ENCODE measurements at places on chromosomes 1 and 21.

DNA sequence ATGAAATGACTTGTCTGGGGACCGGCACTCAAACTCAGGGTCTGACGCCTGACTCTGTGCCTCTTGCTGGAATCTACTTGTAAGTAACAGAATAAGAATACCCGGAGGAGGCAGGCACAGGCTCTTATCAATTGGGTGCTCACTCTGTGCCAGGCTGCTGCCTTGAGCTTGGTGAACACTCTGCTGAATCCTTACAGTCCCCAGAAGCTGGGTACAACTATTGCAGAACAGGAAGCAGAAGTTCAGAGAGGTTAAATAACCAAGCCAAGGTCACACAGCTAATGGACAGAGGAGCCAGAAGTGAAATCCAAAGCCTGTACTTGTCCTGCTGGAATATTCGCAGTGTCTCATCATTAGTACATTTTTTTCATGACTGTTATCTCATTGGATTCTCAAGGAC, 86.0 kb downstream of the EPHB2 start:
- DNase-seq: no peak

DNA sequence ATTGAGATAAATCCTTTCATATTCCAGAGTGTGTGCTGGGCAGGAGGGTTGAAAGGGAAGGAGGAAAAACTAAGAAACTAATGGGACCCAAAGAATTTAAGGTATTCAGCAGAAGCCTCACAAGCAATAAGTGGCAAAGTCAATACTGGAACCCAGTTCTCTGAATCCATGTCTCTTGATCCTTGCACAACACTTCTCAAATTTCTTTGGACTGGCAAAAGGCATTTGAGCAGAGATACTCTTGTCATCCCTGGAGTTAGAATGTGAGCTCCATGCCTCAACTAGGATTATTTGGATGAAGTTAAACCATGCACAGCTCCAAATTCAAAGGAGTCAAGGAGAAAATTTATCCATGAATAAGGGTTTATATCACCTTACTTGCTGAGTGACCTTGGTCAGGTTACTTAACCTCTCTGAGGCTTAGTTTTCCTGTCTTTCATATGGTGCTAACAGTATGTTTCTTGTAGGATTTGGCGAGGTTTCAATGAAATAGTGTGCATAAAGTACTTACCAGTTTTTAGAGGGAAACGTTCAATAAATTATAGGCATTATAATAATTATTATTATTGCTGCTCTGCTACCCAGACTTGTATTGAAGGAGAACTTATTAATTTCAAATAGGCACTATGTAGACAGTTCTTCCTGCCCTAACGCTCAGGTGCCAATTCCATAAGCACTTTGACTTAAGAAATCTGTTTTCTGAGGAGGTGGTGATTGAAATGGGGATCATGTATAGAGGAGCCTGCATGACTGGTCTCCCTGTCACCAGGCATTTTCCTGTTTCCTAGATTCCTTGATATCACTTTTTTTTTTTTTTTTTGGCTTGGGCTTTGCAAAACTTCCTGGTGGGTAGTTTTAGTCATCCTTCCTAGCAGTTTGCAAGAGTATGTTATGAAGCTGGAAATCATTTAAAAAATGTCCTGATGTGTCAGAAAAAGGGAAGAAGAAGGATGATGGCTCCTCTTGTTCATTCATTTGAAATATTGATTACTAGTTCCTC, 125.0 kb upstream of the JUN start:
- DNase-seq: no peak

DNA sequence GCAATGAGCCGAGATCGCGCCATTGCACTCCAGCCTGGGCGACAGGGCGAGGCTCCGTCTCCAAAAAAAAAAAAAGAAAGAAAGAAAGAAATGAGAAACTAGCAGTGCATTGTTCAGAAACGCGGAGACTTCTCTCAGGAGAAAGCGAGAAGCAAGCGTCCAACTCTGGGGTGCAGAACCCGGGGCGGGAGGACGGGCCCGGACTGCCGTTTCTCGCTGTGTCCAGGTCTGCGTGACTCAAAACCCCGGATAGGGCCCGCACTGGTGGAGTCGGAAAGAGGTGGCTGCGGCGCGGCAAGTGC, 395 bp upstream of the MIB2 start:
- no peak for DNase-seq

DNA sequence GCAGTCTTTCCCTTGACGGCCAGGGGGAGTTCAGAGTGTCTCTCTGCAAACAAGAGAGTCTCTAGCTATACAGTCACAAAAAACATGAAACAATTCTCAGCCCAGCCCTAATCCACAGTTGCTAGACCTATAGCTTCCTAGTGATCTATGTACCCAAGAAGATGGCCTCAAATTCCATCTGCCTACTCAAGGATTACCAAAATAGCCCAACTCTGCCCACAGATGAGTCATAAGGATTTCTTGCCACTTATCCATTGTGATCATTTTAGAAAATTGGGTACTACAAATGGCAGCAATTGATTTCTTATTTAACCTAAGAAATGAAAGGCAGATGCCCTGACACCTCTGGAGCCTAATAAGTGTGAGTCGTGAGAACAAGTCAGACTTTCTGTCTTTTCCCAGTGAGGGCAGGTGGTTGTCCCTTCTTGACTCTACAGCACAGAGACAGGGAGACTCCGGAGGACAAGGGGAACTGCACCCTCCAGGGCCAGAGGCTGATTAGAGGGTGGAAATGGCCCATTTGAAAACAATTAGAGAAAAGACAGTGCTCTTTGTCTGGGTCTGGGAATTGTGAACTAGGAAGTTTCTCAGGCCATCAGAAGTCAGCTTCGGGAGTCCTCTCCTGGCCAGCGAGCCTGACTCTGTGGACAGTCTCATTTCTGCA, 65.4 kb downstream of the ABCA4 start:
- no peak for DNase-seq

DNA sequence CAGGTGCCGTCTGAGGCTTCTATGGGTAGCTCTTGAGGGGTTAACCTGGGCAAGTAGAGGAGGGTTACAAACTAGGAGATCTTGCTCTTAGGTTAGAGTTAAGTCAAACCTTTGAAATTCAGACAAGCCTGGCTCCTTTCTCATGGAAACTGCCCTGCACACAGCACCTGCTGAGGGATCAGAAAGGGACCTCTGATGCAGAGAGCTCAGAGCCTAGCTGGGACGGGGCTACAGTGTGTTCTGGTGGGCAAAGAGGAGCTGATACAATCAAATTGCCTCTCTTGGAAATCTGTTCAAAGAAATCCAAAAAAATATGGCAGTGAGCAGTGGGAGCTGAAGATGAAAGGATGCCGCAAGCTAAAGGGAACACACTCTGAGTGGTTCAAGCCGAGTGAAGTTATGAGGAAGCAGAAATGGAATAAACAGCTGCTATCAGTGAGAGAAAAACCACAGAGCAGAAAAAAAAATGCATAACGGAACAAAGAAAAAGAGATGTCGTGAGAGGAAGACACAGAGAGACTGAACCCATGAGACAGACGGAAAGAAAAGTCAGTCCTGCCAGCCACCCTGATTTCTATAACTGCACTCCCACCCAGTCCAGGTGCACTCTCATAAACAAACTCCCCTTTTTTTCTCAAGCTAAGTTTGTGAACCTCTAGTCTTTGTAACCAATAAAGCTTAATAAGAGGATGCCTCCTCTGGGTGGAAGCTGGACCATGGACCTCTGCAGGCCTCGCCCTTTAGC, 26.6 kb downstream of the PAFAH2 start:
- no peak for DNase-seq

All from NCI-H1092 (cell line).